ENCODE measurements at places on chromosomes 4 and X.

GRCh38 chr4:41725254-41725653, 23.3 kb downstream of the PHOX2B start:
- no peak for DNase-seq

GRCh38 chrX:23012162-23012561, 12.4 kb downstream of the DDX53 start:
- DNase-seq, result no peak

- no peak for DNase-seq
Measured at GRCh38 chrX:27964432-27964831, 16.8 kb downstream of the DCAF8L1 start.

GRCh38 chr4:123170843-123171242, 225.8 kb upstream of the SPRY1 start:
- DNase-seq, result no peak

DNA sequence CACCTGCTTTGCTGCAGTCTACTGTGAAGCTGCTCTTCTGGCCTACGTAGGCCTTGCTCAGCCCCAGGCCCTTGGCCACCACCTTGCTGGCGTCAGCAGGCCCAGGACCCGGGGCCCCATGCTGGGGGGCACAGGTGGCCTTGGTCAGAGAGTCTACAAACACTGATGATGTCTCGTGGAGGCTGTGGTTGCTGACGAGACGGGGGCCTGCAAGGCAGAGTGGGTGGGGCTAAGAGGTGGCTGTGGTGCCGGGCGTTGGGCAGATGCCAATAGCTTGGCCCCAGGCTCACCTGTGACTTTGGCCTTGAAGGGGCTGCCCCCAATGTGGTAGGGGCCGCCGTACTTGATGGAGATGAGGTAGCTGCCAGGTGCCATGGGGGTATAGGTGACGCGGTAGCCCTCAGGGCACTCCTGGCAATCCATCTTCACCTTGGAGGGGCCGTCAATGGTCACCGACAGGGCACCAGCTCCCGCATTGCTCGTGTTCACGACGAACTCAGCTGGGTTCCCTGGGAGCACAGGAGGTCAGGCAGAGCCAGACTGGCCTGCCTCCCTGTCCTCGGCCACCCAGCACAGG, 25.0 kb downstream of the FLNA start:
- DNase-seq, result no peak

- no peak for DNase-seq
Measured at GRCh38 chr4:82423245-82424054, 6.8 kb downstream of the HNRNPDL start.

DNA sequence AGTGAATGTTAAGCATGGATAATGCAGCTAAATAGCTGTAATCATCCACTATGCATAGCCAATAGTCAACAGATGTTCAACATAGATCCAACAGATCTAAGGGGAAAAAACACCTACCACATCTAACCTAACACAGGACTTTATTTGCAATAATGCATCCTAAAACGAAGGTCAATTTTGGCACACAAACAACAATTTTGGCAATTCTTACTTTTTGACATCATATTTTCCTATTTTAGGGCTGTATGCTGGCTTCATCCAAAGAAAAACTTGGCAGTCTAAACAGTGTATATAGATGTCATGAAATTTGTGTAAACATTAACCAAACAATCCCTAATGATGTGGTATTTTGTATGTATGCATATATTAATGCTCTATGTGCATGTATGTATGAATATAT, 33.2 kb downstream of the UNC5C start:
- DNase-seq, result no peak

DNA sequence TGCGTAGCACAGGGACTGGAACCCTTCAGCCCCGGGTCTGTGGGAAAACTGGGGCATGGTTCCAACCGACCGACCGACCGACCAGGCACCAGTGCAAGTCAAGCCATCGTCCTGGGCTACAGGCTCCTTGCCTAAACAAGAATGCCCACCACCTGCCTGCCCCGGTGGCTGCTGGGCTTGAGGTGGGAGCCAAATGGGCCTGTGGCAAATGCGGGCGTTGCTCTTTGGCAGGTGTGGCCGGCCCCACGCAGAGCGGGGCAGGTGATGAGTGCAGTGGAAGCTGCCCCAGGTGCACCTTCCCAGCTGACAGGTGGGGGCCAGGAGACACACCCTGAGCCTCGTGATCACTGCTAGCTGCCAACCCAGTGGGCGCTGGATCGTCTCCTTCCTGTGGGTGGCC, 77.9 kb downstream of the MTMR1 start:
- DNase-seq, result no peak

DNA sequence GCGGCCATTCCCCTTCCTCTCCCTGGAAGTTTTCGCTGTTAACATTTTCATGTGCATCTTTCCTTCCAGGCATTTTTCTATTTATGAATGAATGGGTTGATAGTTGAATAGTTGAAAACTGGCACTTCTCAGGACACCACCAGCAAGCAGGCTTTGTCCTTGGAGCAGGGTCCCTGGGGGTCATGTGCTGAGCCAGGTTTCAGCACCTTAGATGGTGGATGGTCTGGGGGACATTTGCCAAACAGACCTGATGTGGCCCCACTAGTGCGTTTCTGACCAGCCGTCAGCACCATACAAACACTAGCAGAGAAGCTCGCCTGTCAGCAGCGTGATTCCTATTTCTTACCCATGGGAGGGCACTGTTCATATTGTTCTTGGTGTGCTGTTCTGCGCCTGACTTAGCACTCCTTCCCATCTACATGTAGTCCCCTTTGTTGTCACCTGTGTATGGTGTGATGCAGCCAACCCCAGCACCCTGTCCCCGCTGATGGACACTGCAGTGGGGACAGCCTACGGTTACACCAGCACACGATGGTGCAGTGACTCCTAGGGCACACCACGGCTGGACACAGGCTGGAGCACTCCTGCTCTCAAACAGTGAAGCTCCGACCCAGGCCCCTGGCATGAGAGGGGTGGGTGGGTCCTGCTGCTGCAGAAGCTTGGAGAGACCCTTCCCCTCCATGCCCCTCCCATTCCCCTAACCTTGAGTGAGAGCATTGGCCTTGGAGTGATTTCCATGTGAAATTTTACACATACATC, 27.2 kb upstream of the WFS1 start:
- DNase-seq, result no peak

- peak; percentile 45 for DNase-seq
Measured at GRCh38 chr4:24488399-24489164, 95.8 kb downstream of the DHX15 start.

DNA sequence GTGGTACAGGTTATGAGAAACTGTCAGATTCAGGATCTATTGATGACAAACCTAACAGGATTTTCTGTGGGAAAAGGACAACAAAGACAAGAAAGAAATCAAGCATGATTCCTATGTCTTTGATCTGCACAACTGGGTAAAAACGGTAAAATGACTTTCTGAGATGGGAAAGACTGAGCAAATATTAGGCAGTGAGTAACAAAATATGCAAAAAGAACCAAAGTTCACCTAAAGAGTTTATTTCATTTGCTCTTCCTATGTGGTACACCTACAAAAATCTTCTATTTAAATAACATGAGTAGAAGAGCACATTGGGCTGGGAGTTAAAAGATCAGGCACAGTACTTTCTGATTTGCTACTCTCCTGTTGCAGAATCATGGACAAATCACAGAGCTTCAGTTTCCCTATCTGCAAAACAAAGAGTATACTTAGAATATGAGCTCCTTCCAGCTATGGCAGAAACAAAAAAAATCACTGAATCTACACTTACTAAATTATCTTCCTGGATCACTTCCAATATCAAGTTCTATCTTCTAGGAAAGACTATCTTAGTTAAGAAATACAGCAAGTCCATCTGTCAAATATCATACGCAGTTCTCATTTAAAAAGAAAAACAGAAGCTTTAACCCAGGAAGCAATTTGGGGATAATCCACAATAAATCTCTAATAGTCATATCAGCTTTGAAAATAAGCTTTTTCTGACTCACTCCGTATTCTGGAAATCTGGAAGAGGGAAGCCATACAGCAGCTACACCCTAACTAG, 37.4 kb downstream of the NFXL1 start:
- no peak for DNase-seq

- no peak for DNase-seq
Measured at GRCh38 chr4:123785538-123785937, 388.9 kb downstream of the SPRY1 start.

GRCh38 chrX:55710701-55711100, 6.8 kb upstream of the RRAGB start:
- DNase-seq, result no peak

DNA sequence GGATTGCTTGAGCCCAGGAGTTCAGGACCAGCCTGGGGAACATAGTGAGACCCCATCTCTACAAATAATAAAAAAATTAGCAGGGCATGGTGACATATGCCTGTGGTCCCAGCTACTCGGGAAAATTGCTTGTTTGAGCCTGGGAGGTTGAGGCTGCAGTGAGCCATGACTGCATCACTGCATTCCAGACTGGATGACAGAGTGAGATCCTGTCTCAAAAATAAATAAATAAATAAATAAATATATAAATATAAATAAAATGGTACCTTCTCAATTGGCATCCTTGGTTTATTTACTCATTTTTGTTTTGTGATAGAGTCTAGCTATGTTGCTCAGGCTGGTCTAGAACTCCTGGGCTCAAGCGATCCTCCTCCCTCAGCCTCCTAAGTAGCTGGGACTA, 144.2 kb downstream of the CHRNA9 start:
- DNase-seq, result no peak

- DNase-seq, result no peak
Measured at GRCh38 chr4:168999809-169000208, 10.2 kb downstream of the CBR4 start.

GRCh38 chrX:21384178-21384577, 10.0 kb downstream of the CNKSR2 start:
- no peak for DNase-seq

- no peak for DNase-seq
Measured at GRCh38 chr4:145380123-145380522, 101.5 kb upstream of the SMAD1 start.

DNA sequence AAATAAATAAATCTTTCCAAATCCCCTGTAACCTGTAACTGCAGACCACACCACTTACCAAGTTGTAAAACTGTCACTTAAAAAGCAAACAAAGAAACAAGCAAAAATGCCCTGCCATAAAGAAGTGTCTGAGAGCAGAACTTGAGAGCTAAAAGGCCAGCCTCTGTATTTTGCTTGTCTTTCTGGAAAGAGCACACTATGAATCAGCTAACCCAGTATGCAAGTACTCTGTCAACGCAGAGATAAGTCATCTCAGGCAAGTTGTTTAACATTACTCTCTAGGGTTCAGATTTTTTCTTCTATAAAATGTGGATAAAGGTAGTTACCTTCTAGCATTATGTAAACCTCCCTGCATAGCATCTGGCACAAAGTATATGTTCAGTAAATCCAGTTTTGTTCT, 134.8 kb downstream of the HS3ST1 start:
- DNase-seq, result no peak

All from renal cortex interstitium (tissue), 15 donors.